ENCODE measurements at places on chromosomes 16 and 17.

GRCh38 chr17:29073520-29073919 is 30.6 kb downstream of the PIPOX start:
- no peak for DNase-seq

GRCh38 chr16:56964243-56965148 is 2.7 kb downstream of the CETP start:
- peak; percentile 76 for DNase-seq

GRCh38 chr16:22214889-22215288 is 8.8 kb downstream of the EEF2K start:
- no peak for DNase-seq

GRCh38 chr17:2383628-2384167 is 17.2 kb downstream of the MNT start:
- no peak for DNase-seq

GRCh38 chr16:78957317-78958100 is 643.0 kb downstream of the MAF start:
- DNase-seq, result no peak

DNA sequence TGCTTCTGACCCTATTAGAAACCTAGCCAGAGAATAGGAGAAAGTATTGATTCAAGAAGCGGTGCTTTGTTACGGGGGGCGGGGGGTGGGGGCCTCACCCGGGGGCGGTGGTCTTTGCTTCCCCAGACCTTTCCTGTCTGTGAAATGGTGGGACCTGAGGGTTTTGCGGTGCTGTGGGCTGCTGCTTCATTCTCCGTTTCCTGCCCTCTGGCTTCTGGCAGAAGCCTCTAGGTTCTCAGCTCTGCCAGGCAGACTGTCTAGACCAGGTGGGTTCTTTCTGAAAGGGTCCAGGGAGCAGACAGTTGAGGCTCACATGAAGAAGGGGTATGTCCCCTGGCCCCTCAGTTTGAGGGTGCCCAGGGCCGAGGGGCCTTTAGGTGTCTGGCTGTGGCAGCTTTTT is 14.0 kb downstream of the GSE1 start:
- DNase-seq, result no peak

- no peak for DNase-seq
Measured at GRCh38 chr17:41785091-41785858, 1.2 kb downstream of the JUP start.

DNA sequence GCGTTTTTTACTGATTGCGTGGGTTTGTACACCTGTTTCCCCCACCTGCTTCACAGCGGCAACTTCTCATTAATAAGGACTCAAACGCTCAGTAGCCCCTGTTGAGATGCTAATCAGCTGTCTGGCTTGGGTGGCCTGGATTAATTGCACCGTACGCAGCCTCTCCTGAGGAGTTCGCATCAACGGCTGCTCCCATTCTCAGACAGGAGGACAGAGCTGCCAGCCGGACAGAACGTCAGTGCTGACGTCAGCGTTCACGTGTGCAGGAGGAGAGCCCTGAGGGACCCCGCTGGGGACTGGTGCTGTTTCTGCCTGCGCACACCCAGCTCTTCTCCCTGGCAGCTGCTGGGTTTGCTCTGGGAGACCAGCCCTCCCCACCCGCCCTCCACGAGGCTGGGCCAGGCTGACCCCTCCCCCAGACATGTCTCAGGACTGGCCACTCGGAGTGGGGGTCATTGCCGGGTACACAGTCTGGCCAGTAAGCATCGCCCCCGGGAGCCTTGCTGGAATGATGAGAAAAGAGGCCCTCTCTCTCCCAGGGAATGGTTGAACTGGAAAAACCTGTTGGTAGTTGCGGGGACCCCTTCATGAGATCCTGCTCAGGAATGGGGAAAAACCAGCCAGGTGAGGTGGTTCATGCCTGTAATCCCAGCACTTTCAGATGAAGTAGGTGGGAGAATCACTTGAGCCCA is 5.7 kb upstream of the BANP start:
- DNase-seq, result no peak

- DNase-seq, result no peak
Measured at GRCh38 chr17:49393491-49394255, 21.0 kb downstream of the PHB1 start.

- no peak for DNase-seq
Measured at GRCh38 chr16:22614271-22614947, 103.7 kb downstream of the NPIPB5 start.

- DNase-seq, result no peak
Measured at GRCh38 chr17:50564916-50565315, 4.4 kb downstream of the CACNA1G start.

DNA sequence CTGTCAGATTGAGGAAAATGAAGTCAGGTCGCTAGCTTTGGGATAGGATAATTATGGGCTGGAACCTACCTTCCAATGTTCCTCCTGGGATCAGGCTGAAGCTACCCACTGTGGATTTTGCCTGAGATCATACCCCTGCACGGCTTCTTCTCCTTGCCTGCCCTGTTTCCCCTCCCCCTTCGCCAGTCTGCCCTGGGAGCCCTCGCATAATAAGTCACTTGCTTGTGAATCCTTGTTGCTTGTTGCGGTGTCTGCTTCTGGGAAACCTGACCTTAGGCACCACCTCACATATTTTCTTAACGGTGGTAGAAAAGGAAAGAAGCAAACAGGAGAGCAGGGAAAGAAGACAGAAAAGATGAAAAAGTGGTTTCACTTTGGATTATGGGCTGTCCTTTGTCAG is 13.3 kb upstream of the PMP22 start:
- no peak for DNase-seq

- no peak for DNase-seq
Measured at GRCh38 chr17:30248786-30249185, 13.3 kb upstream of the SLC6A4 start.

GRCh38 chr17:7144213-7144612 is 29.6 kb upstream of the ASGR2 start:
- DNase-seq, result no peak

DNA sequence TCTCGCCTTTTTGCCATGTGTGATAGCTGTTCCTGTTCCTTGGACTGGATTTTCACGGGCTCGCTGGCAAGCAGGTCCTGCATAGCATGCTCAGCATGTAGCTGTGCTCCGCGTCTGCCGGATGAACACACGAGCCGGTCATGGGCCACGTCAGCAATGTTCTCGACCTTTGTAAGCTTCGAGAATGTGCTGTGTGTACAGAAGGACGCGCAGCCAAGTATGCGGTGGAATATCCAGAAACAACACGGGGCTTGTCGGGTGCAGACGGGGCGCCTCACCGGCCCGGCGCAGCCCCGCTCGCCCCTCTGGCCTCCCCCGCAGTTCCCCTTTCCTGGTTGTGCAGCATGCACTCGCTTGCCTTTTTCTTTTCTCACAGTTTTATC is 42.2 kb downstream of the RPTOR start:
- DNase-seq, result no peak

- DNase-seq, result no peak
Measured at GRCh38 chr17:4463818-4464476, 30.2 kb downstream of the SPNS3 start.

DNA sequence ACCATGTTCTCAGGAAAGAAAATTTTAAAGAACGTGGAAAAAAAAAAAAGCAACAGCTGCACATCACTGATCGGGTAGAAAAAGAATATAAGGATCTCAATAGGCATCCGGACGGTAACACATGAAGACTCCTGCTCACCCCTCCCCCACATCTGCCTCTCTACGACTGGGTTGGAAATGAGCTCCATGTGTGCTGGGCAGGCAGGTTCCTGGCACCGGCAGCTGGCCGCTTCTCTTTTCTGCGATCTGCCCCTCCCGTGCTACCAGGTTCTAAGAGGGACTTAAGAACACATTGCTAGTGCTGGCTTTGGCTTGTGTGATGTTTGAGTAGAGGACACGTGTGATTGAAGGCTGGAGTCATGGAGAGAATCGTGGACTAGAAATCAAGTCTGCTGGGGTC is 115.5 kb downstream of the AATF start:
- DNase-seq, result no peak

- no peak for DNase-seq
Measured at GRCh38 chr16:24195221-24195620, 60.9 kb upstream of the CACNG3 start.

DNA sequence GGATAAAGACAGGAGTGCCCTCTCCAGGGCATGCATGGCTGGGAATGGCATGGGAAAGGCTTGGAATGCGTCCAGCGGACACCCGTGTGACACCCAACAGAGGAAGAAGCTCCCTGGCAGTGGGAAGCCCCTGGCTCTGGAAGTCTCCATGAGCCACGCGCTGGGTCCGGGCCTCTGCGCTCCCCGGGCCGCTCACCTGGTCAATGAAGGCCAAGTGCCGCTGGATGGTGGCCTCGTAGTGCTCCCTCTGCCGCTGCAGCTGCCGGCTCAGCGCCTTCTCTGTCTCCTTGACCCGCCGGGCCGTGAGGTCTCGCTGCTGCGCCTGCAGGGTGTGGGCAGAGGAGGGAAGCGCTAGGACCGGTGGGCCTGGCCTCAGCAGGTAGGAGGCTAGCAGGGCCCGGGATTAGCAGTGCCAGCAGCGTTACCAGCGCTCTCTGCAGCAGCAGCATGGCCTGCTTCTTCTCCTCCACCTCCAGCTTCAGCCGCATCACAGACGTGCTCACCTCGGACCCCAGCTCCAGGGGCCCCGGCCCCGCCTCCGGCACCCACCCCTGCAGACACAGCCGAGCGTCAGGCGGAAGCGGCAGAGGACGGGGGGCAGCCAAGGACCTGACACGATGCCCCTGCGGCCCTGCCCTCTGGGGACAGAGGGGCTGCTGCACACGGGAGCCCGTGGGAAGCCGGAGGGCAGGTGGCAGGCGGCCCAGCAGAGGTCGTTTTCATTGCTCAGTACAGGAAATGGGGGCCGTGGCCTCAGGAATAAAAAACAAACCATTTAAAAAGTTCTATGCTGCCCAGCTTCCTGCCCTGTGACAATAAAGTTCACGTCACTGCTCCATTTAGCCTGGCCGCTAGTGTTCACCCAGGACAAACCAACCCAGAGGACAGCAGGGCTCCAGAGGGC is 26.0 kb downstream of the CEP131 start:
- DNase-seq, result no peak

DNA sequence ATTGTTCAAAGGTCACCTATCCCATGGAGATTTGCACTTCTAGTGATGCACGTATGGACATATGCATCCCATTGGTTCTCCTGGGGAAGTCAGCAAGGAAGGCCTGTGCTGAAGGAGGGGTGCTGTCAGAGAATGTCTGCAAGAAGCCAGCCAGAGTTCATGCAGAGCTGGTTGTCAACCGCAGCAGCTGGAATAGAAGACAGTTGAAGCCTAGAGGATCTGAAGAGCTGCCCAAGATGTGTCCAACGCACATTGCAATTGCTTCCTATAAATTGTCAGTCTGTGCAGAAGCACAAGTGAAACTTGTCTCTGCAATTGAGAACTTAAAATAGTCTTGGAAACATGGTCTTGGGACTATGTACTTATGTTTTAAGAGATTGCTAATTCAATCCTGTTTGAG is 82.1 kb upstream of the CNTNAP4 start:
- DNase-seq, result no peak

GRCh38 chr17:80354336-80354735 is 60.6 kb upstream of the ENDOV start:
- no peak for DNase-seq

- no peak for DNase-seq
Measured at GRCh38 chr17:74778960-74779359, 2.8 kb upstream of the NAT9 start.

DNA sequence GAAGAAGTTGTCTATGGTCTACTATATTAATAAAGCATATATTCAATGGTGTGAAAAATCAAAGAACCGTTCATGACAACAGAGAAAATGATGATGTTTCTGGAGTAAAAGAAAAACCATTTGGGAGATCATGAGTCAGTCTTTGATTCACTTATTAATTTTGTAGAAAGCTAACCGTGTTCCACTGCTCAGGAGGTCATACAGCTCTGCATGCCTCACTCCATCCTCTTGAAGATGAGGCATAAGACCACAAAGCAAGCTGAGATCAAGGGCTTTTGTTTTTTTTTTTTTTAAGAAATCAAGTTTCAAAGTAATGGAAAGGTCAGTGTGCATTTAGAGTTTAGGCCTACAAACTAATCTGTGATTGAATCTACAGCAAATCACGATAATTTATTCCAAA is 206.4 kb downstream of the CEP112 start:
- DNase-seq, result no peak

- no peak for DNase-seq
Measured at GRCh38 chr17:78316867-78317789, 42.7 kb downstream of the SOCS3 start.

- DNase-seq, result no peak
Measured at GRCh38 chr17:66620528-66620927, 214.4 kb upstream of the CACNG5 start.

DNA sequence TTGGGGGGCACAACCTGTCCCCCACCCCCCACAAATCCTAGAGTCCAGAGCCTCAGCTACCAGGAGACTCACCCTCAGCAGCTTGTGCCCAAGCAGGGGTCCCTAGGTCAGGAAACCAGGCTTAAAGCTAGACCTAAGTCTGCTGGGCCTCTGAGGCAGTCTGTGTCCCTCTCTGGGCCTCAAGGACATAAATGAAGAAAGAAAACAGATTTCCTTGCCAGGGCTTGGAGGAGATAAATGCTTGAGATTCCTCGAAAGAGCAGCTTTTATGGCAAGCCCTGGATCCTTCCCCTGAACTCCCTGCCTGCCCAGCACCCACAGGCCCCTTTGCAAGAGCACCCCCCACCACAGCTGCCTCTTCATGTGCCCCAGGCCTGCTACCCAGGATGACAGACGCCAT is 3.3 kb downstream of the SRCIN1 start:
- DNase-seq, result no peak

DNA sequence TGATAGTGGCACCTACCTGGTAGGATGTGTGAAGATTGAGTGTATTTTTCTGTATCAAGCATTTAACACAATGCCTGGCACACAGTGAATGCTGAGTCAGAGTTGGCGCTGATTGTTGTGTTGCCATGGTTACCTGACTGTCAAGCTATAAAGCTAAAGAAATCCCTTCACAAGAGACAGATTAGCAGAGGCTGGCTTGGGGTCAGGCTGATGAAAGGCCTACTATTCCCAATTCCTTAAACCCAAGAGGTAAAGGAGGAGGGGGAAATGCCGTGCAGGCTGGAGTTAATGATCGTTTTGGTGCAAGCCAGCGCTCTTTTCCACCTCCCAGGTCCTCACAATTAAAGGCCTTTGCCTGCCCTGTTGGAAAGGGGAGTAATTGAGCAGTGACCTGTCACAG is 5.9 kb downstream of the CLEC19A start:
- DNase-seq, result no peak

DNA sequence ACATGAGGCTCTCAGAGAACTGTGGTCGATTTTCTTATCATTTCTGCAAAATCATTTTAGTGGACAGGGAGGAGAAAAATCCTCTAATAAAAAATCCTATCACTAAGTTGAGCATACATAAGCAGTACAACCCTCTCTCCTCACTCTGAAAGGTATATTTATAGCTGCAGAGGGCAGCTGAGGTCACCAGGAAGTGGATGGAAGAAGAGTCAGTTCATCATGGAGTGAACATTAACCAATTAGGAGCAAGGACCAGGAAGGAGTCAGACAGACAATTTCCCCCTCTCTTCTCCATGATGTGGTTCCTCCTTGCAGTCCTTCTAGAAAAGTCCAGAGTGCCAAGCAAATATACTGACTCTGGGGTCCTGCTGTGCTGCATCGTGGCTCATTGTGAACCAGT is 253.7 kb downstream of the TOX3 start:
- no peak for DNase-seq

GRCh38 chr17:19676896-19677295 is 28.3 kb downstream of the ALDH3A2 start:
- no peak for DNase-seq
